ENCODE measurements at places on chromosomes 12 and 14.

- DNase-seq, result no peak
Measured at GRCh38 chr14:95685978-95686922, at the start of gene TCL1B. Gene TCL1B, plus strand, starts transcription at chr14:95686426. Its CDS starts 42 bp downstream, at chr14:95686468.

DNA sequence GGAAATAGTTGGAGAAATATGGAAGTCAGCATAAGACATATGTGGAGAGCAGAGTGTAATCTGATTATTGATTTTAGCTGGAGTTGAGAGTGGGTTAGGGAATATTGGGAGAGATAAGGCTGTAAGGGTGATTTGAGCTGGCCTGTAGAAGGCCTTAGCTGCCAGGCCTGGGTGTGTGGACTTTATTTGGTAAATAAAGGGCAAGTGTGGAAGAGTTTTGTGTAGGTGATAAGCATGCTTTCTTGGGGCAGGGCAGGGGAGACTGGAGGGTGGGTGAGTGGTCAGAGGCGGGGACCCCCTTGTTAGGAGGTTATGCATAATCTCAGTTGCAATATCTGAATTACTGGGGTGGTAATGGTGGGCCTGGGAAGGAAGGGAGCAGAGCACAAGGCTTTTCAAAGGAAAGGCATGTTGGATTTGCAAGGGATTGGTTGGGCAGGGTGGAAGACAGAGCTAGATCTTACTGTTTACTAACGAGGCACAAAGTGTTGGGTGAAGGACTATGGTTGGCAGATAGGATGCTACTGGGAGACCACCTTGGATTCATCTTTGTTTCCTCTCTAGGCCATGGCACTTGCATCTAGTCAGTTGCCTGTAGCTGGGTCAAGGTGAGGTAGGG lies 5.5 kb downstream of the KHNYN start:
- no peak for DNase-seq

DNA sequence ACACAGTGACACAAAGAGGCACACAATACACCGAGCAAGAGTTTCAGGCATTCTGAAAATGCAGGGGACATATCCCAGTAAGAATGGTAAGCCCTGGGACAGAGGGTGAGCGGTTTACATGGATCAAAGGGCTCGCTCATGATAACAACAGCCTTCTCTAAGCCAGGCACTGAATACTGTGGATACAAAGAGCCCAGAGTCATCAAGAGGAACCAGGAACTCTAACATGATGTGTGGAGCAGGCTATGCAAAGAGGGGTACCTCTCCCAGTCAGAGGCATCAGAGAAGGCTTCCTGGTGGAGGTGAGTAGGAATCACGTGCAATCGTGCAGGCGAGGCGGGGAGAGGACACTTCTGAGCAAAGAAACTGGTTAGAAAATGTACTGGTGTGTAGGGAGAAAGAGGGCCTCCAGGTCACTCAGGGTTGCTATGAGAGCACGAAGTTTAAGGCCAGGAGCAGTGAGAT lies 76.9 kb upstream of the EEA1 start:
- DNase-seq, result no peak

GRCh38 chr14:55005071-55005470 lies 21.8 kb downstream of the WDHD1 start:
- DNase-seq, result no peak

DNA sequence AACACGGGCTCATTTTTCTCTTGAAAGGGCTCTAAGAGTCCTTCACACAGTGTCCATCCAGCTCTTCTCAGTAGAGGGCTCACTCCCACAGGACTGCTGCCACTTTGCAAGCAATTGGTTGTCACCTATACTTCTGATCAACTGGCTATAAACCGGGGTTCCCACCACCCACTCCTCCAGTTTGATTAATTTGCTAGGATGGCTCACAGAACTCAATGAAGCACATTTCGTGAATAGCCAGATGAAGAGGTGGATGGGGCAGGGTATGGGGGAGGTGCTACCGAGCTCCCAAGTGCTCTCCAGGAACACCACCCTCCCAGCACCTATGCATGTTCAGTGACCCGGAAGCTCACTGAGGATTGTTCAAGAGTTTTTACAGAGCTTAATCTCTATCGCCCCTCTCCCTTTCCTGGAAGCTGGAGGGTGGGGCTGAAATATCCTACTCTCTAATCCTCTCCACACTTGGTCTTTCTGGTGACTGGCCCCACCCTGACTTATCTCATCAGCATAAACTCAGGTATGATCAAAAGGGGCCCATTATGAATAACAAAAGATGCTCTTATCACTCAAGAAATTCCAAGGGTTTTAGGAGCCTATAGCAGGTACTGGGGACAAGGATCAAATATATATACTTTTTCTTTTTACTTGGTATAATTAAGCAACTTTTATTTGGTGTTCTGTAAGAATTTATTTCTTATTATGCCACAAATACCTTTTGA lies 13.9 kb upstream of the EGLN3 start:
- no peak for DNase-seq

GRCh38 chr14:75249958-75250336 lies 28.7 kb upstream of the FOS start:
- DNase-seq, result no peak

DNA sequence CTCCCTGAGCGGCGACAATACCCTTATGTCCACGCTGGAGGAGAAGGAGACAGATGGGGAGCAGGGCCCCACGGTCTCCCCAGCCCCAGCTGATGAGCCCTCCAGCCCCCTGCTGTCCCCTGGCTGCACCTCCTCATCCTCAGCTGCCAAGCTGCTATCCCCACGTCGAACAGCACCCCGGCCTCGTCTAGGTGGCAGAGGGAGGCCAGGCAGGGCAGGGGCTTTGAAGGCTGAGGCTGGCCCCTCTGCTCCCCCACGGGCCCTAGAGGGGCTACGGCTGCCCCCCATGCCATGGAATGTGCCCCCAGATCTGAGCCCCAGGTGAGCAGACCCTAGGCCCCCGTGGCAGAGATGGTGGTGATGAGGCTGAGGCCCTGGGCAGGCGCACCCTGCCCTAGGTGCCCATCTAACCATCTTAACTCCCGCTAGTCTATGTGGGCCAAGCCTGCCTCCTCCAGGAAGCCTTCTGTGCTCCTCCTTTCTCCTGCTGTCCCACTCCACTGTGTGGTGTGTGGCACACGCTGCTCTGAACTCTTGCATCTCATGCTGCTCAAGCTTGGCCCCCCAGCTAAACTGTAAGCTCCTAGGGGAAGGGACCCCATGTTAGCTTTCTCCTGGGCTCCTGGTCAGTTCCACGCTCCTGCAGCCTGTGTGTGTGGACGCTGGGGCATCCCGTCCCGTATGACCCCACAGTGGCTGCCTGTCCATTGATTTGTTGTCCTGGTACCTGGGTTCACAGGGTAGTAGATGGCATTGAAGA lies 12.1 kb downstream of the MCRS1 start:
- DNase-seq, result no peak

DNA sequence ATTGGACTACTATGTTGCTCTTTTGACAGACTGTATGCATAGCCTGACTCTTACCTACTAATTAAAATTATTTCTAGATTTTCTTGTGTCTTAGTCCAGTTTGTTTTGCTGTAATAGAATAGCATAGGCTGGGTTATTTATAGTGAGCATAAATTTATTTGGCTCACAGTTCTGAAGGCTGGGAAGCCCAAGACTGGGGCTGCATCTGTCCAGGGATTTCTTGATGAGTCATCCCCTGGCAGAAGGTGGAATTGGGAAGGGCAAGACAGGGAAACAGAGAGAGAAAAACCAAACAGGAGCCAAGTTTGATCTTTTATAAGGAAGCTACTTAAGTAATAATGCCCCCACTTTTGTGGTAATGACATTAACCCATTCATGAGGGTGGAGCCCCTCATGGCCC lies 759.2 kb upstream of the LRFN5 start:
- no peak for DNase-seq
